ENCODE measurements at places on chromosomes 7 and 10. TPM values are rescaled to one million over a fixed set of nuclear protein-coding genes. Genes with fewer than 3 reads are reported as not detected.

The TMEM229A gene
- total RNA-seq = not detected

The CYP26A1 gene
- not detected for total RNA-seq

- no peak for DNase-seq
These were observed 419.5 kb upstream of the SORCS1 start for GRCh38 chr10:107583974-107584373.

- no peak for DNase-seq
These were observed 22.9 kb upstream of the NANOS1 start for GRCh38 chr10:119006451-119007210.

- DNase-seq = peak; percentile 47
These were observed 120.6 kb downstream of the LYZL1 start for GRCh38 chr10:29409241-29410054.

GRCh38 chr7:4883372-4884144 lies at the start of gene RADIL:
Gene RADIL, minus strand, starts transcription at chr7:4883716. Its CDS starts 5,577 bp downstream, at chr7:4878139.
- peak; percentile 96 for DNase-seq

DNA sequence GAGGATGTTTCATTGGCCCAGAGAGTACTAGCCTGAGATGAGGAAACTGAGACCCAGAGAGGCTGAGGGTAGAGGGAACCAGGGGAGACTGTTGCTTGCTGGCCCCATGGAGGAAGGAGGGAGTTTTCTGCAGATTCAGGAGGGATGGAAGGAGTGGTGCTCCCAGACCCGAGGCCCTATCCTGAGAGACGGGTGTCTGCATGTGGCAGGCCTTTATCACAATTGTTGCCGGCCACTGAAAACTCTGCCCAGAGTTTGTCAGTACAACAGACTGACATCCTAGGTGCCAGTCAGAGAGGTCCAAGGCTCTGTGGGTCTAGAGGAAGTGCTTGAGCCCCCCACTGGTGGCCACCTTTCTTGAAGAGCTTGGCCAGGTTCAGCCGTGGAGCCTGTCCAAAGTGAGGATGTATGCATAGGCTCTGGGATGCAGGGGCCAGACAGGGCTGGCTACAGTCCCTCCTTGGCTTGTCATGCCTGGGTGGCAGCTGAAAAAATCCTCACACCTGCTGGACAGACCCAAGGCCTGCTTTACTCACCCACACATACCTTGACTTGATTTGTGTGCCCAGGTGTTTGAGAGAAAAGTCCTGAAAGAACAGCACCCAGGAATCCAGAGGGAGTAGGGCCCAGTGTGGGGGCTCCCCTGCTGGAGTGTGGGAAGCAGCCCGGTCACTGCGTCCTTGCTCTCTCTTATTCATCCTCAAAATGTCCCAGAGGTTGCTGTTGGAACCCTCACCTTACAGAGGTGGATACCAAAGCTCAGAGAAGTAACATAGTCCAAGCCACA lies 65.2 kb downstream of the CLRN3 start:
- DNase-seq = no peak

GRCh38 chr10:115417585-115418265 lies 324.6 kb downstream of the ATRNL1 start:
- no peak for DNase-seq

All from activated T-cell treated with anti-CD3 and anti-CD28 coated beads, Interleukin-2, amount 50 U/mL, for 72 hours (primary cell).